Umbilical cord (tissue), 2 donors: ENCODE measurements at places on chromosomes 11 and 22.

- DNase-seq: peak; percentile 25
Observed at GRCh38 chr11:100639140-100639539, 47.9 kb upstream of the ARHGAP42 start.

DNA sequence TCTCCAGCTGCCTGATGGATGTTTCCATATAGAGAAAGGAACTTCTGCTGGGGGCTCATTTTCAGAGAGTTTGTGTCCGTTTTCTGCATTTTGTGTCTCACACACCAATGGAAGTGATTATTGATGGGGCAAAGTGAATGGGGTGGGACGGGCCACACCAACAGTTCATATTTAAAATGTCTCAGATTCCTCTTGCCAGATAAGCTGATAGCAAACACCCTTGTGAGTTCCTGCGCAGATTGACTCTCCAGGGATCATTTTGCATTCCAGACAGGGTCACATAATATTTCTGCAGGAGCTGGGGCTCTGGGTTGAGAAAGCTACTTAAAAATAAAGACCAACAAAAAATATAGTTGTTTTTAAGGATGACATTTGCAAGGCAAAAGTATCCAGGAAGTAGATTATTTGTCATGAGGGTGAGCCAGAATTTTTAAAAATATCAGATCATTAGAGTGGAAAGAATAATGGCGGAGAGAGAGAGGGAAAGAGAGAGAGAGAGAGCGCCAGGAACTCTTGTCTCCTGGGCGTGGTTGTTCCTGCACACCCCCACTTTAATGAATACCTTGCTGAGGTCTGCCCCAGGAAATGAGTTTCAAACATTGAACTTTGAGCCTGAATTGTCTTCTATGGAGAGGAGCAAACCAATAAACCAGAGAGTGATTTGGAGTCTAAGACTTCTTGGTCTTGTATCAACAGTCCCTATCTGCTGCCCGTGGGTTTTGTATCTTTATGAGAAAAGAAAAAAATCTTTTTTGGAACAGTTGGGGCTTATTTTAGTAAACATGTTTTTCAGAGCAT lies 33.3 kb downstream of the MICAL2 start:
- DNase-seq: peak; percentile 59

- DNase-seq: no peak
Observed at GRCh38 chr22:37309211-37310074, 27.1 kb downstream of the CYTH4 start.

GRCh38 chr11:68698993-68699392 lies 14.6 kb downstream of the GAL start:
- no peak for DNase-seq

DNA sequence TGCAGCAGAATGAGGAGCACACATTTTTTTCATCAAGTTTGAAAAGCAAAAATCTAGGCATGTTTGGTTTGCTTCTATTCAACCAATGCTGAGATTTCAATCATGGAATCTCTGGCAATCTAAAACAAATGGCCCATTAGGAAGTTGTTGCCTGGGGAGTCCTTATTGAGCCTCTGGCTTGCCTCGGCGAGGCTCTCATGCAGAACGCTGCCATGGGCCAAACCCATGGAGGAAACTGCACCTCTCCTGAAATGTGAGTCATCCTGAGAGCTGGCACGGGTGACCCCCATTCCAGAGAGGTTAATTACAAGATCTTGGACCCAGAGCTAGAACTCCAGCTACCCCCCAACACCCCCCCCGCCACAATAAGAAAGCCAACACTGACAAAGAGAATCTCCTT lies 80.7 kb downstream of the MN1 start:
- DNase-seq: no peak

DNA sequence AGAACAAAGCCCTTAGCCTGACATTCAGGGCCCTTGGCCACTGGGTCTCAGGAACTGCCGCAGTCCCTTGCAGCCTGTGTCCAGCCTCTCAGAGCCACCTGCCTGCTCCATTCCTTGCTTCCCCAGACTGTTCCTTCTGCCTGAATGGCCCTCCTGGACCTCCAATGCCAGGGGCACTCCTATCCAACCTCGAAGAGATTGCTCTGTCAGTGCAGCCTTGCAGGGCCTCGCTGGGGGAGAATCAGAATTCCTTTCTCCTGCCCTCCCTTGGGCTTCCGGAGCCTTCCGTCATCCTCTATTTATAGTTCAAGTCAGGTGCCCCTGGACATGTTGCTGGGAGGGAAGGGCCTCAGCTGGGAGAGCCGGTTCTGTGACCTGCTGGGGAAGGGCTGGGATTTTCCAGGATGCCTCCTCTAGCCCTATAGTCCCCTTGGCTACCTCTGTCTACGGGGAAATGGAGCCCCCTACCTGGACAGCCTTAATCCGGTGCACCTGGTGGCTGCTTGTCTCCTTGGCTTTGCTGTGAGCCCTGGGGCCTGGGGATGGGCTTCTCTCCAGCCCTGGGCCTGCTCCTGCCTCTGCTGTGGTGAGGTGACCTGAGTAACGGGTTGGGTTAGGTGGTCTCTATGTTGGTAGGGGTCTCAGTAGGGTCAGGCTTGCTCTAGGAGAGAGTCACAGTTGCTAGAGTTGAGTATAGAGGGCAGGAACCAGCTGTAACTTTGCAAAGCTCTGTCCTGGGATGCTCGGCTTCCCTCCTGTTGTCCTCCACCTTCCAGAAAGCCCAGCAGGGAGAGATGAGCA lies 45.9 kb upstream of the SYT7 start:
- peak; percentile 80 for DNase-seq

DNA sequence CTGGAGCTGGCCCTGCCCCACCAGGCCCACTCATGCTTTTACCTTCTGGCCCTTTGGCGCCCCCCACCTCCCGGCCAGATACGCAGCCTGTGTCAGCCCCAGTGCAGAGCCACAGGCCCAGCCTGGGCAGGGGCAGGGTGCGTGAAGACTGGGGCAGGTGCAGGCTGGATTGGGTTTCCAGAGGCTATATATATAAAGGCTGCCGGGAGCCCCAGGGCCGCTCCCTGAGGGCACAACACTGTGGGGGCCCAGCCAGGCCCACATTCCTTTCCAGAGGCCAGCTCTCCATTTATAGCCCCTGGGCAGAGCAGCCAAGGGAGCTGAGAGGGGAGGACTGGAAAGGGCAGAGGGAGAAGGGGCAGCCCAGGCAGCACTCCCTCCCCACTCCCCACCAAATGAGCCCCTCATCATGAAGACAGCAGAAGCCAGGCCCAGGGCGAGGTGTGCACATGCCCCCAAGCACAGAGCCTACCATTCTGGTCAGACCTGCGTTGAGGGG lies 5.0 kb upstream of the MYOD1 start:
- no peak for DNase-seq

- peak; percentile 43 for DNase-seq
Observed at GRCh38 chr11:124801014-124801413, 808 bp upstream of the MSANTD2 start.

- DNase-seq: no peak
Observed at GRCh38 chr11:87353771-87354345, 316.1 kb downstream of the TMEM135 start.

GRCh38 chr11:78259777-78260487 lies 71.2 kb downstream of the USP35 start:
- DNase-seq: no peak

- DNase-seq: no peak
Observed at GRCh38 chr11:96014217-96014616, 90.3 kb upstream of the MTMR2 start.

GRCh38 chr11:98136357-98136756 lies 884.4 kb upstream of the CNTN5 start:
- DNase-seq: no peak

DNA sequence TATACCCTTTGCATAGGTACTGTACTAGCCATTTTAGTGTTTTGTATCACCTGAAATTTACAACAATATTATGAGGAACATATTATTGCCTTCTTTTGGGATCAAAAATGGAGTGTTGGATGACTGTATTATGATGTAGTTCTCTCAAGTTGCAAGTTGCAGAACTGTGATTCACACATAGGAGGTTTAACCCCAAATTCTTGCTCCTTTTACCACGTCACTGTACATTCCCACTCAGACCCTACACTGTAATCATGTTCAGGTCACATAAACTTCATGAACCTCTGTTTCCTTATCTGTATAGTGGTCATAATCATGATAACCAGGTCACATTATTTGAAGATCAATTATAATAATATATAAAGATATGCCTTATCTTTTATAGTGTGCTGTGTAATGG lies 925.1 kb upstream of the TENM4 start:
- no peak for DNase-seq

DNA sequence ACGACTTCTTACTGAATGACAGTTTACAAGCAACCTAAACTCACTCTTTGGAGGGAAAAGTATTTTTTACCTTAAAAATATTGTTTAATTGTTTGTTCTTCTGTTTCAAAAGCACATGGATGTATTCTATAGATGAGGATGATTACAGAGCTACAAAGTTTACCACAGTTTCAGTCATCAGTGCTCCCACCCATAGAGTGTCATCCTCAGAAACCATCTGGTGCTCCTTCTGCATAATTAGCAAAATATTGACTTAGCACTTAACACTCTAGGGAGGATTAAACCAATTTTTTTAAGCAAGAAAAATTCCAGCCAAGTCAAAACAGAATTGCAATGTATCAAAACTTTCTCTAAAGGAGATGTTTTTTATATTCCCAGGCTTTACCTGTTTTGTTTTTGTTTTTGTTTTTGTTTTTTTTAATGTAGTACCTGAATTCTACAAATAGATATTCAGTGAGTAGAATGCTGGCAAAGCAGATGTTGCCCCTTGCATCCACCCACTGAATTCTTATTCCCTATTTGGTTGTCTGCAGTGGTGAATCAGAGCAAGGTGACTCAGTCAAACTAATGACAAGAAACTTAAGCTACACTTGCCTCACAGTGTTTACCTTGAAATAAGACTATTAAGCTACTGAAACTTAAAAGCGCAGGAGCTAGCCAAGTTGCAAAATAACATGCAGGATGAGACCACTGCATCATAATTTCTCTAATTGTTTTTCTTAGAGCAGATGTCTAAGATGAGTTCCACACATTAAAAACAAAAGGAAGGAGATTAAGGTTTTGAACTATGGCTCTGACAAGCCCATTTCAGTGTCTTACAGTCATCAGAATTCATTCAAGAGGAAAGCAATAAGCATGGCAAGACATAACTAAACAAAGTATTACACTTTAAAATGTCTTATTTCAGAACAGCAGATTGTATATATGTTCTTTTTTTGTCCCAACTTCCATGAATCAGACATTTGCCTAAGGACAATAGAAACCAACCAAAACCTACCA lies 155.1 kb upstream of the SOX6 start:
- DNase-seq: peak; percentile 28

GRCh38 chr22:37156686-37157435 lies 7.1 kb upstream of the IL2RB start:
- no peak for DNase-seq

GRCh38 chr22:44443641-44444235 lies 54.3 kb downstream of the RTL6 start:
- no peak for DNase-seq

DNA sequence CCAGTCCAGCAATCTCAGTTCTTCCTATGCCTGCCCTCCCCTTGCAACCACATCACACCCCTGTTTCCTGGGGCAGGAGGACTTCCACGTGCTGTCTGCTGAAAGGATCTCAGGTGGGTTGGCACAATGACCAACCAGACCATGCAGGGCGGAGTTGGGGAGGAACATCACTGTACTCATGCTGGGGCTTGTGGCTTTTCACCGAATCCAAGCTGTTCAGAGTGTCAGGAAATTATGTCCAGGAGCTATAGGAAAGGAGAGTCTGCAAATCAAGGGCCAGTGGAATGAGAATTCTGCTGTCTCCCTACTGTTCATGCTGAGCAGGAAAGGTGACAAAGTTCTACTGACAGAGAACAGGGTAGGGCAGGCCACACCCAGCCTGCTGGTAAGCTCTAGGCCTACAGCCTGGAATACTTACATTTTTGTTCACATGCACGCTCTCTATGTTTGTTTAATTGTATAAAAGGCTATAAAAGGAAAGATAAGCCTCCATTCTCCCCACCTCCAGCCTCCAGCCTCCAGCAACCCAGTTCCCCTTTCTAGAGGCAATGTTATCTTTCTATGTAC lies 1.7 kb upstream of the PLAAT2 start:
- peak; percentile 5 for DNase-seq

- DNase-seq: no peak
Observed at GRCh38 chr22:31876156-31876920, 68.0 kb upstream of the YWHAH start.

DNA sequence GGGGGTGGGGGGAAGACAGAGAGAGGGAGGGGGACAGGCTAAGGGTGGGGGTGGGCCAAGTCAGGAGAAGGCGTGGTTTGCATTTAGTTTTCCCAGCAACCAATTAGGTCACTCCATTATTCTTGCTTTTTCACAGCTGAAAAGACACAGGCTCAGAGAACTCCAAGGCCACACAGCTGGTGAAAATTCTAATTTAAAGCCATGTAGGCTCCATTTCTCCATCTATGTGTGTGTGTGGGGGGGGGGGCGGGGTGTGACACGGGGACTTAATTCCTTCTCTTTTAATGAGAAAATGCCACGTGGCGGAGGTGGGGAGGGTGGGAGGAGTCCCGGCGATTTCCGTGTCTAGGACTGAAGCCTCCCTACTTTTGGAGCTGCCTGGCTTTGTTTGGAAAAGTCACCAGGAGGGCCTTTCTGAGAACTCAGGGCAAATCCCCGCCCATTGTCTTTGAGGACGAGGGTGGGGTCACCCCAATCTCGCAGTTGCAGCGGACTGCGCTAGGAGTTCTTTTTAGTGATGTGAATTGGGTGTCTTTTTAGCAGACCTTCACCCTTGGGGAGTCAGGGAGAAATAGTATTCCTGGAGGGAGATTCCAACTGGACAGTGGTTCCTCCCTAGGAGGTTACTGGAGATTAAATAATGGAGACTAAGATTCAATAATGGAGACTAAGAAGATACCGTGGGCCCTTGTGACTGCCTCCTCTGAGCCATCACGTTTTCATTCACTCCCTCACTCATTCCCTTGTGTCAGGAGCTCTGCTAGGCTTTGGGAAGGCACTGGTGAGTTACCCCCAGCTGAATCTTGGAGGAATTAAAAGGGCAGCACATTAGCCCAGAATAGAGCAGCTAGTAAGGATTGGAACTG lies 36.4 kb upstream of the PTPRJ start:
- DNase-seq: no peak

- DNase-seq: no peak
Observed at GRCh38 chr22:34623580-34623979, 442.4 kb upstream of the ISX start.

- DNase-seq: peak; percentile 43
Observed at GRCh38 chr11:8283465-8284230, 20.0 kb upstream of the LMO1 start.

GRCh38 chr11:84685976-84686375 lies 941.2 kb downstream of the DLG2 start:
- no peak for DNase-seq

DNA sequence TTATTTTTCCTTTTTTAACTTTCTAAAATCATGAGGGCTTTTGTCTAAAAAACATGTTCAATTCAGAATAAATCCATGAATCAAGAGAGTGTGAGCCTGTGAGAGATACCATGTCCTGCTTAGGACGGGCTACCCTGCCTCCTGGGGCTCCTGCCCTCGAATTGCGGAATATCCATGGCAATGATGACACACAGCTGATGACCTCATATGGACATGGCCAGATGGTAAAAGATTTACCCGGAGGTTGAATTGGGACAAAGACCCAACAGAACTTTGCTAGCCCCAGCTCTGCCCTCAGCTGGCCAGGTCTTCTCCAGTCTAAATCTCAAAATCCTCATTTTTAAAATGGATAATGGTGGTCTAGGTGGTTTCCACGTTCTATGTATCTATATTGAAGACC lies 538.1 kb upstream of the API5 start:
- DNase-seq: no peak
